ENCODE measurements at places on chromosomes 4 and X.

- DNase-seq: no peak
These were observed 2.3 kb downstream of the IKBKG start for GRCh38 chrX:154549766-154550165.

DNA sequence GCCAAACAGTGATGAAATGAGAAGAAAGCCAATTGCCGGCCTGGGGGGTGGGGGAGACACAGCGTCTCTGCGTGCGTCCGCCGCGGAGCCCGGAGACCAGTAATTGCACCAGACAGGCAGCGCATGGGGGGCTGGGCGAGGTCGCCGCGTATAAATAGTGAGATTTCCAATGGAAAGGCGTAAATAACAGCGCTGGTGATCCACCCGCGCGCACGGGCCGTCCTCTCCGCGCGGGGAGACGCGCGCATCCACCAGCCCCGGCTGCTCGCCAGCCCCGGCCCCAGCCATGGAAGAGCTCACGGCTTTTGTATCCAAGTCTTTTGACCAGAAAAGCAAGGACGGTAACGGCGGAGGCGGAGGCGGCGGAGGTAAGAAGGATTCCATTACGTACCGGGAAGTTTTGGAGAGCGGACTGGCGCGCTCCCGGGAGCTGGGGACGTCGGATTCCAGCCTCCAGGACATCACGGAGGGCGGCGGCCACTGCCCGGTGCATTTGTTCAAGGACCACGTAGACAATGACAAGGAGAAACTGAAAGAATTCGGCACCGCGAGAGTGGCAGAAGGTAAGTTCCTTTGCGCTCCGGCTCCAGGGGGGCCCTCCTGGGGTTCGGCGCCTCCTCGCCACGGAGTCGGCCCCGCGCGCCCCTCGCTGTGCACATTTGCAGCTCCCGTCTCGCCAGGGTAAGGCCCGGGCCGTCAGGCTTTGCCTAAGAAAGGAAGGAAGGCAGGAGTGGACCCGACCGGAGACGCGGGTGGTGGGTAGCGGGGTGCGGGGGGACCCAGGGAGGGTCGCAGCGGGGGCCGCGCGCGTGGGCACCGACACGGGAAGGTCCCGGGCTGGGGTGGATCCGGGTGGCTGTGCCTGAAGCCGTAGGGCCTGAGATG is at the start of gene SHOX:
Gene SHOX (plus strand): TSS at position 180 of the 885 bp plus-strand sequence. CDS start 107 bp downstream, at position 287.
- DNase-seq: no peak

- no peak for DNase-seq
These were observed 363.1 kb upstream of the HS3ST1 start for GRCh38 chr4:11791797-11792196.

DNA sequence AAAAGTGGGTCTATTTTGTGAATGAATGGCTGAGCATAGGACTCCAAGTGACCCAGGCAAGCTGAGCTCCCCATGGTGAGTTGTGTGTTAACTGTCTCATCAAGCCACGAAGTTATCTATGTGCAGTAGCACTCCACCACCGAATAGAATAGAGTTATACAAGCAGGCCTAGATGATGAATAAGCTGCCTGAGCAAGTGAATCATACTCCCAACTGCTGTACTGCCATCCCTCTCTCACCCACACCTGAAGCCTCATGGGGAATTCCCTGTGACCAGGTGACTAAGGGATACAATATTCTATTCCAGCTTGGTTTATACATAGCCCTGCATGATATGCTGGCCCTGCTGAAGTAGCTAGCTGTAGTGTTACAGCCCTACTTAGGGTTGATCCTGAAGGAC is 38.7 kb downstream of the KDM5C start:
- DNase-seq: no peak

DNA sequence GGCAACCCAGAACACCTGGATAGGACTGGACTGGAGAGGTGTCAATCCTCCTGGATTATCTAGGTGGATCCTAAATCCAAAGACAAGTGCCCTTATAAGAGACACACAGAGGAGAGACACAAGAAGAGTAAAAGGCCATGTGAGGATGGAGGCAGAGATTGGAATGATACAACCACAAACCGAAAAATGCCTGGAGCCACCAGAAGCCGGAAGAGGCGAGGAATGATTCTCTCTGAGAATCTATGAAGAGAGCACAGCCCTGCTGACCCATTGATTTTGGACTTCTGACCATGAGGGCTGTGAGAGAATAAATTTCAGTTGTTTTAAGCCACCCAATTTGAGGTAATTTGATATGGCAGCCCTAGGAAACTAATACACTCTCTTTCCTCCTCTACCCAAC is 20.1 kb downstream of the GPC3 start:
- no peak for DNase-seq

DNA sequence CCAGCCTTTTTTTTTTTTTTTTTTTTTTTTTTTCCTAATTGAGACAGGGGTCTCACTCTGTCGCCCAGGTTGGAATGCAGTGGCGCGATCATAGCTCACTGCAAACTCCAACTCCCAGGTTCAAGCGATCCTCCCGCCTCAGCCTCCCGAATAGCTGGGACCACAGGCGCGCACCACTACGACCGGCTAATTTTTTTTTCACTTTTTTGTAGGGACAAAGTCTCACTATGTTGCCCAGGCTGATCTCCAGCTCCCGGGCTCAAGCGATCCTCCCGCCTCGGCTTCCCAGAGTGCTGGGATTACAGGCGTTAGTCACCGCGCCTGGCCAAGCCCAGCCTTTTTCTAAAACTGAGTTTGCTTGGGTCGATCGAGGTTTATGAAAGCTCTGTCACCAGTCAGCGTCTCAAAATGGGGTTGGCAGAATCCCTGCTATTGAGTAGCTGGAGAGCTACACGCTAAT is 1.3 kb upstream of the OTUD5 start:
- DNase-seq: no peak

- no peak for DNase-seq
These were observed 170.3 kb downstream of the MOSPD2 start for GRCh38 chrX:15043538-15043937.

- no peak for DNase-seq
These were observed 122.0 kb downstream of the PPA2 start for GRCh38 chr4:105351861-105352260.

GRCh38 chrX:13220916-13221315 is 98.9 kb downstream of the ATXN3L start:
- DNase-seq: no peak

DNA sequence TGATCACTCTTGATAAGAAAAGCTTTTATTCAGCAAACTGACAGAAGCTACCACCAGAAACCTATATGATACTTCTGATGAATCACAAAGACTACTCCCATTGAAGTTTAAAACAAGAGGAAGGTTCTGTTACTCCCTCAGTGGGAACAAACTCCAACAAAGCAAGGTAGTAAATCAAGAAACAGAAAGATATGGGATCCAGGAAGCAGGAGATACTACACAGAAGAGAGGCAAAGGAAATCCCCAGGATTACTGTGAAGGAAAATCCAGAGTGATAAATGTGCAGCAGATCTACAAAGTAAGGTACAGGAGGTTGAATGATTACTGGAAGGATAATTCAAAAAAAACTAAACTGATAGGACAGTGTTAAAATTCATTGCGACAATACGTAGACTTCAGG is 222.4 kb downstream of the HHIP start:
- DNase-seq: no peak

- no peak for DNase-seq
These were observed 109.7 kb downstream of the MSL3 start for GRCh38 chrX:11867610-11868345.

DNA sequence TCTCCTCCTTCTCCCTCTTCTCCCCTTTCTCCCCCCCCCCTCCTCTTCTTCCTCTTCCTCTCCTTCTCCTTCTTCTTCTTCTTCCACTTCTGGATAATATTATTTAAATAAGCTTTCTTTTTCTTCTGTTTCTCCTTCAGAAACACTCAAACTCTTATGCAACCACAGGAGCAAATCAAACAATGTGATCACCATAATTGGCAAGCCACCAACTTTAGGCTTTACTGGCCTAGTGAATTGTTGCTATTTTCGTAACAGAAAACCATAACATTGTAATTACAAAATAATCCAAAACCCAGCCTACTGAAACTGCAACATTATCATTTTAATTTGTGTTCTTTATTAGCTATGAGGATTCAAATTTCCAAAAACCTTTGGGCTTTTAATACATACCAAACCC is 14.3 kb downstream of the DCAF8L1 start:
- no peak for DNase-seq

GRCh38 chrX:16429406-16429805 is 220.6 kb upstream of the S100G start:
- no peak for DNase-seq

GRCh38 chr4:112185334-112185733 is 40.1 kb downstream of the FAM241A start:
- DNase-seq: no peak

DNA sequence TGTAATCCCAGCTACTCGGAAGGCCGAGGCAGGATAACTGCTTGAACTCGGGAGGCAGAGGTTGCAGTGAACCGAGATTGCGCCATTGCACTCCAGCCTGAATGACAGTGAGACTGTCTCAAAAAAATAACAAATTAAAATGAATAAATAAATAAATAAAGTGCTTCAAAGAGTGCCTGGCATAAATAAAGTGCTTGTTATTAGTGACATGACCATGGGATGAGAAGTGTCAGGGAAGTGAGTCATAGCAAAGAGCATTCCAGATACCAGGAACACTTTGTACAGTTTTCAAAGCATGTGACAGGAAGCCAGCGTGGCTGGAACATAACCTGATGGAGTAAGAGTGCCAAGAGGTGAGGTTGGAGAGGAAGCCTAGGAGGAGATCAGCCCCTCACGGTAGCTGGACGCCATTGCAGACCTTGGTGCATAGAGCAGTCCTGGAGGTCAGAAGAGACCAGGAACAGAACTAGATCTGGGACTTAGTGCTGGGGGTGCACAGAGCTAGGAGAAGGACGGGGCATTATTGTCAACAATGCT is 6.0 kb upstream of the WDR13 start:
- no peak for DNase-seq

GRCh38 chr4:53507671-53508286 is 83.5 kb downstream of the LNX1 start:
- no peak for DNase-seq

DNA sequence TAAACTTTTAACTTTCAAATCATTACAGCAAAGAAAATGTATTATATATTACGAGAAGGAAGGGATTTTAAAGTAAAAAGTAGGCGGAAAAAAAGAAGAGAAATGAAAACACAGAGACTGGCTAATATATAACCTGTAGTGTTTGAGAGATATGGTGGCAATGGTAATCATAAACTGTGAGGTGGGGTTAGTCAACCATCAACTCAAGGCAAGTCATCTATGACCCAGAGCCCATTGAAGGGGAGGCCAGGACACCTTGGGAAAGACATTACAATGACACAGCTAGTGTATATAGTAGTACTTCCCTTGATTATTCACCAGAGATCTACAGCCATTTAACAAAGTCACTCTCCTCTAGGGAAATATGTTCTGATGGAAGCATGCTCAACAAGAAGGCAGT is 423.9 kb upstream of the PITX2 start:
- DNase-seq: no peak

DNA sequence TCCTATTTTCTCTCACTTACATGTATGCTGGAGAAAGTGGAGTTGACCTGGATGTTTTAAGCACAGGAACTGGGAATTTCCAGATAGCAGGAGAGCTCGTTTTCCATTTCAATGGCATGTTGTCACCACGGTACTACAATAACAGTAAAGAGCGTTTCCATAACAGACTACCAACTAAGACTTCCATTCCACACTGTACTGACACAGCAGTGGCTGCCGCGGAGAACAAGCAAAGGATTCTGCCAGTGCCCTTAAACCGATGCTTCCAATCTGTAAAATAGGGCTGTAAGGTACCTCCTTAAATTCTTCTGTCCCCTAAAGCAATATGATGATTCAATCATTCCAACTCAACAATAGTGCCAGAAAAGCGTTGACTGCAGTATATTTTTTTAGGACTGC is 143.9 kb downstream of the KLHL13 start:
- DNase-seq: no peak

DNA sequence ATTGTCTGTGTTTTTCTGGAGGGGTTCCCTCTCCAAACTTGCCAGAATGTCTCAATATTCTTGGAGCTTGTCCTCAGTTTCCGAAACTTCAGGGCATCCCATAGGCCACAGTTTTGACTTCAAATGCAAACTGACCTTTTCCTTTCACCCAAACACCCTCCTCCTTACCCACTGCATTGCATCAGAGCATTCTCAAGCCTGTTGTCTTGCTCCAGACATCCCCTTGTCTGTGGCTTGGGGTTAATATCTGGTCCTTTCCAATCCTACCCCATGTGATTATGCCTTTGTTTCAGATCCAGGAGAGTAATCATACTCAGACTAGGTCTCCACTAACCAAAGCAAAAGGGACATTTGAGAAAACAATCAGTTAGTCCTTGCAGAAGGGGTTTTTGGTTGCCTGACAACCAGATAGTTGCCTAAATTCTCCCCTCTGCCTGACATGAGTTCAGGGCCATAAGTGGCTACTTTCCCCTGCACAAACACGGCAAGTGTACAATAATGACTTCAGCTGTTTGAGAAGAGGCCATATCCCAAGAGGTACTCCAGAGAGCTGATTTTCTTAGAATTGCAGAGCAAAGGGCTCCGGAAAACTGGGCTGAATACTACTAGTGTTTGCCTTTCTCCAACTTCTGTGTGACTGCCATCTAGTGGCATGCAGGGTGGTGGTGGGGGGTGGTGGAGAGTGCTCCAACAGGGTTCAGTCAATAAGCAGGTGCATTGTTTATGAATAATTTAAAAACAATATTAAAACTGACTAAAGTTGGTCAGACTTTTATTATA is 130.2 kb downstream of the CHRDL1 start:
- DNase-seq: no peak
